ENCODE measurements at places on chromosomes 1 and 21.

GRCh38 chr1:3992103-3992556 is 92.1 kb upstream of the C1orf174 start:
- no peaks in the 10 kb centered on the region for H3K27me3 ChIP-seq
- no peak overlapping the region for H3K27ac ChIP-seq
- no peaks in the 10 kb centered on the region for H3K4me1 ChIP-seq
- peak; percentile 13 for DNase-seq
- H3K4me3 ChIP-seq: no peak overlapping the region

GRCh38 chr1:92443893-92444292 is 42.8 kb downstream of the GFI1 start:
- H3K27ac ChIP-seq: no peak overlapping the region
- H3K4me3 ChIP-seq: no peak overlapping the region
- DNase-seq: no peak
- H3K36me3 ChIP-seq: no peaks in the 10 kb centered on the region

- no peaks in the 10 kb centered on the region for H3K4me1 ChIP-seq
- H3K27ac ChIP-seq: no peak overlapping the region
- no peak for DNase-seq
- no peak overlapping the region for H3K4me3 ChIP-seq
- H3K27me3 ChIP-seq: no peaks in the 10 kb centered on the region
- no peaks in the 10 kb centered on the region for H3K36me3 ChIP-seq
Observed at GRCh38 chr1:9659328-9659727, 7.8 kb downstream of the PIK3CD start.

- H3K4me1 ChIP-seq: peaks cover 10% of the 10 kb centered on the region
- H3K27me3 ChIP-seq: no peaks in the 10 kb centered on the region
- H3K36me3 ChIP-seq: no peaks in the 10 kb centered on the region
Observed at GRCh38 chr1:25094229-25094628, 138.1 kb downstream of the SYF2 start.

DNA sequence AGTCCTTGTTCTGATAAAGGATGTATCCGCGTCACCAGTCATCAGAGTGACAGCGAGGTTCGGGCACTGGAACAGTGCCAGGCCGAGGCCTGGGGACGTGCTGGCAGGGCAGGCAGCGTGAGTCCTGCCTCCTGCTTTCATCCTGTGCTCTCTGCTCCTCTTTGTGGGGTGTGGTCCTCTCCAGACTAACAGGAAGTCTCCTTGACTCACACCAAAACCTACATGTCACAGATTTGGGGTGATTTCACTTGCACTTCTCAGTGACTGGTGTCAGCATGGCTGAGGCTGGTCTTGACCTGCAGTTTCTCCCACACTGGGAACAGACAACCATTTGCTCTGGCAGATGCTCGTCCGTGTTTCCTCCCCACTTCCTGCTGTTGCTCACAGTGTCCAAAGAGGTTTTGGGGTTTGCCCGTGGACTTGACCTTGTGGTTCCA is 8.8 kb upstream of the NLRP3 start:
- H3K4me1 ChIP-seq: no peaks in the 10 kb centered on the region
- no peak overlapping the region for H3K27ac ChIP-seq
- H3K36me3 ChIP-seq: no peaks in the 10 kb centered on the region
- no peak for DNase-seq
- no peaks in the 10 kb centered on the region for H3K27me3 ChIP-seq

GRCh38 chr1:13828454-13829151 is 128.6 kb downstream of the PRDM2 start:
- DNase-seq: peak; percentile 43
- no peaks in the 10 kb centered on the region for H3K36me3 ChIP-seq
- H3K4me1 ChIP-seq: peaks cover 13% of the 10 kb centered on the region
- H3K27me3 ChIP-seq: no peaks in the 10 kb centered on the region

- DNase-seq: no peak
- no peak overlapping the region for H3K27ac ChIP-seq
- no peaks in the 10 kb centered on the region for H3K4me1 ChIP-seq
- H3K4me3 ChIP-seq: no peak overlapping the region
Observed at GRCh38 chr1:91981996-91982609, 32.9 kb downstream of the BRDT start.

- no peaks in the 10 kb centered on the region for H3K4me1 ChIP-seq
- H3K36me3 ChIP-seq: no peaks in the 10 kb centered on the region
- no peak for DNase-seq
- no peaks in the 10 kb centered on the region for H3K27me3 ChIP-seq
- H3K4me3 ChIP-seq: no peak overlapping the region
Observed at GRCh38 chr1:44625348-44625747, 48.9 kb downstream of the TMEM53 start.

- no peaks in the 10 kb centered on the region for H3K27me3 ChIP-seq
- no peak overlapping the region for H3K27ac ChIP-seq
- peaks cover 17% of the 10 kb centered on the region for H3K36me3 ChIP-seq
- peak overlapping the region; percentile 66 for H3K4me3 ChIP-seq
Observed at GRCh38 chr1:155196103-155196892, 11.4 kb downstream of the THBS3 start.

DNA sequence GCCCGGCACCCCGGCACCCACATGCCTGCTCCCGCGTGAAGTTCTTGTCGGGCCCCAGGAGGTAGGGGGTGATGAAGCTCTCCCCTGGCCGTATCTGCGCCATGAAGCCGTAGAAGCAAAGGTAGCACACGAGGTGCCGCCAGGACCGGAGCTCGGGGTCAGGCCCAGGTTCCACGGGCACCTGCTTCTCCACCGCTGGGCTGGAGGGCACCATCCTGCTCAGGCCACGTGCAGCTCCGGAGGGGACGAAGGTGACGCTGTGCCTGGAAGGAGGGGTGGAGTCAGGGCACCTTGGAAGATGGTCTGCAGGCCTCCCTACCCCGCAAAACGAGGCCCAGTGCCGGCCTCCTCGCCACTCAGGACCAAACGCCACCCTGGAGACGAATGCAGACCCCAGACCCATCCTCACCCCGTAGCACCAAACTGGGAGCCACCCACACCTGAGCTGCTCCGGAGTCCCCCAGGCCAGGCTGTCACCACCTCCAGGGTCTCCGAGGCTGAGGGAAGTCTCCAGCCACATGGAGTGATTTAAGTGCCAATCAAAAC is 4.4 kb downstream of the SLC19A1 start:
- no peak overlapping the region for H3K4me3 ChIP-seq
- no peaks in the 10 kb centered on the region for H3K27me3 ChIP-seq
- DNase-seq: no peak
- H3K36me3 ChIP-seq: peaks cover 8% of the 10 kb centered on the region
- H3K27ac ChIP-seq: no peak overlapping the region
- H3K4me1 ChIP-seq: peaks cover 12% of the 10 kb centered on the region

DNA sequence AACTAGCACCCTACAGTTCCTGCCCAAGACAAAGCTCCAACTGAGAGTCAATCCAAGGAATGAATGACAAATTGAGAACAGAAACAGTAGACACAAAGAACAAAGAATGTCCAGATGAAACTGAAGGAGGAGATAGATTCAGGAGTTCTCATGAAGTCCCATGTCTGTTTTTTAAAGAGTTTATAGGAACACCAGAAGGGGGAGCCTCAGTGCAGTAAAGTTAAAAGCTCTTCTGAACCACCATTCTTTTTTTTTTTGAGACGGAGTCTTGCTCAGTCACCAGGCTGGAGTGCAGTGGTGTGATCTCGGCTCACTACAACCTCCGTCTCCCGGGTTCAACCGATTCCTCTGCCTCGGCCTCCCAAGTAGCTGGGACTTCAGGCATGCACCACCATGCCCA is 323.6 kb downstream of the MRPL39 start:
- H3K27me3 ChIP-seq: no peaks in the 10 kb centered on the region
- no peak overlapping the region for H3K27ac ChIP-seq
- DNase-seq: no peak

DNA sequence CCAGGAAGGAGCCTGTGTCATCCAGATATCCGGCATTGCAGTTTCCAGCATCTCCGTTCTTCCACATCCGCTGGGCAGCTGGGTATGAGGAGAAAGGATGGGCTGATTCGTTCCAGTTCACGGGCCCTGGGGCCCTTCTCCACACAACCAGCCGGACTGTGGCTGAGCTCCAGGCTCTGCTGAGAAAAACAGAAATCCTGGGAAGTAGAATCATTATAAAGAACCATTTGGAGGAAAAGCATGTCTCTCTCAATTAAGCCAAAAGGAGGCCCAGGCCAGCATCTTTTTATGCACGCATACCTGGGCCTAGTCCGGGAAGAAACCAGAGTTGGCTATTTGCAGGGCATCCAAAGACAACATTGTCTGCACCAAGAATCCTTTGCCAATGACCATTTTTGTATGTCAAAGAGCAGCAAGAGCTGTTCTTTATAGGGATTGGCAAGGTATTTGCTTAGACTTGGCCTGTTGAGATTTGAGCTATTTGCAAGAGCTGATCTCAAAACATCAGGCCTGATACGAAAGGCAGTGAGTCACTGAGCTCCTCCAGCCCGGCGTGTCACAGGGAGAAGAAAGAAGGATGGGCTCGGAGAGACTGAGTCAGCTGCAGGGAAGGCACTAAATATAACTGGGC is 84.9 kb upstream of the ARHGEF16 start:
- no peak for DNase-seq
- H3K36me3 ChIP-seq: no peaks in the 10 kb centered on the region
- H3K4me3 ChIP-seq: no peak overlapping the region
- H3K4me1 ChIP-seq: peaks cover 17% of the 10 kb centered on the region

- peaks cover 5% of the 10 kb centered on the region for H3K4me1 ChIP-seq
- H3K4me3 ChIP-seq: no peak overlapping the region
- no peaks in the 10 kb centered on the region for H3K27me3 ChIP-seq
- no peaks in the 10 kb centered on the region for H3K36me3 ChIP-seq
- no peak overlapping the region for H3K27ac ChIP-seq
Observed at GRCh38 chr1:160093624-160094290, 4.7 kb downstream of the IGSF8 start.

DNA sequence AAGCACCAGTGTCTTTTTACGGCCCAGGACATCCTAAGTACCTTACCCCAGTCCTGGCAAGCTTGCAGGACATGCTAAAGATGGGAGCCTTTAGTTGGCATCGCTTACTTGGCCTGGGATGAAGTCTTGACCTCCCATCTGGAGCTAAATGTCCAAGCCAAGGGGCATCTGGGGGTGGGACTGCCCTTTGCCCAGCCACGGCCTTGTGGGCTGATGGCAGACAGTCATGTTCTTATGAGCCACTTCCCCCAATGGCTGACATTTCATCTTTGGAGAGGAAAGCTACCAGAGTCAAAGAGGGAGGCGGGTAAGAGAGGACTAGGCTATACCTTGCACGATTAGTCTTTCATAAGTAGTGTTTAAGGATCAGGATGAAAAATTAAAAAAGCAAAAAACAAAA is 32.2 kb downstream of the OPTC start:
- no peaks in the 10 kb centered on the region for H3K4me1 ChIP-seq
- H3K36me3 ChIP-seq: no peaks in the 10 kb centered on the region
- H3K27ac ChIP-seq: no peak overlapping the region
- H3K27me3 ChIP-seq: no peaks in the 10 kb centered on the region
- no peak for DNase-seq

- no peak overlapping the region for H3K27ac ChIP-seq
- no peaks in the 10 kb centered on the region for H3K4me1 ChIP-seq
- no peak overlapping the region for H3K4me3 ChIP-seq
- no peaks in the 10 kb centered on the region for H3K36me3 ChIP-seq
Observed at GRCh38 chr21:40433538-40433937, 413.4 kb downstream of the DSCAM start.

DNA sequence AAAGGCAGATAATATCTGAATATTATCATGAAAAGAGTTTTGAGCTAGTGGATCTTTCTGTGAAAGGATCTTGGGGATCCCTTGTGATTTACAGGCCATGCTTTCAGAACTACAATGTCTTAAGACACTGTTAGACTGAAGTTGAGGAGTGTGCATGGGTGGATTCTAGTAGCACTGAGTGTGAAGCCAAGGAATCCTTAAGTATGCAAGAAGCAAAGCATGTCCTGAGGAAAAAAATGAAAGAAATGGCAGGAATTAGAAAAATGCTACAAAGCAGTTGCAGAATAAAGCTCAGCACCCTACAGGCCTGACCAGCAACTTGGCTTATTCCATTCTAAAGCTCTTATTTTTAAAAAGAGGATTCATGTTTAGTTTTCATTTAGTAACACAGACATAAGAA is 11.9 kb downstream of the STX6 start:
- no peak overlapping the region for H3K27ac ChIP-seq
- H3K4me1 ChIP-seq: no peaks in the 10 kb centered on the region

DNA sequence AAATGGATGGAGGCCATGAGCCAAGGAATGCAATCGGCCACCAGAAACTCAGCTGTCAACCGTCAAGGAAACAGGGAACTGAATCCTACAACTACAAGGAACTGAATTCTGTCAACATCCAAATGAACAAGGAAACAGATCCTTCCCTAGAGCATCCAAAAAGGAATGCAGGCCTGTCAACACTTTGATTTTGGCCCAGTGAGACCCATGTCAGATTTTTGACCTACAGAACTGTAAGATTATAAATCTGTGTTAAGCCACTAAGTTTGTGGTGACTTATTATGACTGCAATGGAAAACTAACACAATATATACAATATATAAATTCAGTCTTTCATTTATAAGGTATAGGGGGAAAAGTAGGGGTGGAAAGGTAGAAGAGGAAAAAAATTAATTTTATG is 55.3 kb downstream of the SHCBP1L start:
- no peaks in the 10 kb centered on the region for H3K27me3 ChIP-seq
- no peak overlapping the region for H3K4me3 ChIP-seq
- no peak overlapping the region for H3K27ac ChIP-seq
- no peak for DNase-seq
- H3K36me3 ChIP-seq: no peaks in the 10 kb centered on the region

DNA sequence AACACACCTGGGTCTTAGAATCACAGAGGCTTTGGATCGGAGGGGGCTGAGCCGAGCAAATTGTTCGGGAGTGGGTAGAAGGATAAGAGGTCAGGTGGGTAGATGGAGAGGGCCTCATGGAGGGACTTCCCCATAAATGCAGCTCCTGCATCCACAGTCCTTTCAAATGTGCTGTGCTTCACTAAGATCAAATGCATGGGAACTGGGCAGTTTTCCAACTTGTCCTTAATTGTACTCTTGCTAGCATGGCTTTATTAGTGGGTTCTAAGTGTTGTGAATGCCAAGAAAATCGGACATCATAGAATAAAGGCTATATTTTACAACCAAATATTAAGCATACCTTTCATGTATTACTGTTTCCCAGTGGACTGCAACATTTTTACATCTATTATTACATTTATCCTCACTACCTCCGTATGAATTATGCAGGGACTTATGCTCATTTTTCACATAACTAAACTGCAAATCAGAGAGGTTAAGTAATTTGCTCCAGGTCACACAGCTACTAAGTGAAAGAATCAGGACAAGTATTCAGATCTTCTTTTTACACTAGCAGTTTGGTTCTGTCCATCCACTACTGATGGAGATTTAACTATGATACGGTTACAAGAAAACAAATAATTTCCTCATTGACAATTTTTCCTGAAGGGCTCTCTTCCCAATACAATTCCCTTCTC is 174.5 kb upstream of the RUNX1 start:
- H3K4me3 ChIP-seq: no peak overlapping the region
- no peak overlapping the region for H3K27ac ChIP-seq
- no peak for DNase-seq
- no peaks in the 10 kb centered on the region for H3K36me3 ChIP-seq
- no peaks in the 10 kb centered on the region for H3K27me3 ChIP-seq
